RPMI7951 (cell line): ENCODE measurements at places on chromosomes 11 and 22.

DNA sequence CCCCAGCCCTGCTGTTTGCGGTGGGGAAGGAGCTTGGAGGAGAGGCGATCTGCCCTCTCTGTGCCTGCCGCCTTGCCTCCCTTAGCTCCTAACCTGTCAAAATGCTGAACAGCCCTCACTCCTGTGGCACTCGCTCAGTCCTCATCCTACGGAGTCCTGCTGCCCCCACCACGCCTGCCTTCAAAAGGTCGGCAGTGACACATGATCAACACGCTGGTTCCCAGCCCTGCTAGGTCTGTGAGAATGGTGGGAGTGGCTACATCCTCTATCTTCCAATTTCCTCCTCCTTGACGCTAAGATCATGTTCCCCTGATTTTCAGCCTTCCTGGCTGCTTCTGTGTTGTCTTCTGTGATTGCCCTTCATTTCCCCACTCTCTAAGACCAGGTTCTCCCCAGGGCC lies 120.2 kb upstream of the TBCEL start:
- DNase-seq: no peak

DNA sequence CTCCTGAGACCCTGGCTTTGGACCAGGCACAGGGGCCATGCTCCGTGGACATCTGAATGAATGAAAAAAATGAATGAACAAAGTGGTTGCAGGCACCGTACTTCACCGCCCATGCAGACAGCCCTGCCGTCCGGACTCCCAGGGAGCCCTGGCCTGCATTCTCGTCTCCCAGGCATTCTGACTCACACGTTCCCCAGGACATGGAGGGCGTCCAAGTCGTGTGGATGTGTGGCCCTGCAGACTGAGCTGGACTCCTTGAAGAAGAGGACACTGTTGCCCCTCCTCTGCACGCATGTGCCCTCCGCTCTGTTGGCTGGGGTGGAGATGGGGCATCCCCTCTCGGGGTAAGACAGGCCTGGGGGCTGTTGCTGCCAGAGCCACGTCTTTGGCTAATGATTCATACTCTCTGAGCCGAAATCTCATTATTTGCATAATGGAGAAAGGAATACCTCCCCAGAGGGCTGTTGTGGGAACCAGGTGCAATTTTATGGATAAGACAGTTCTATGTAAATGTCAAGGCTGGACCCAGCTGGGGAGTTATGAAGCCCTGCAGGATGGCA lies 49.7 kb downstream of the RTL6 start:
- DNase-seq: peak; percentile 99

DNA sequence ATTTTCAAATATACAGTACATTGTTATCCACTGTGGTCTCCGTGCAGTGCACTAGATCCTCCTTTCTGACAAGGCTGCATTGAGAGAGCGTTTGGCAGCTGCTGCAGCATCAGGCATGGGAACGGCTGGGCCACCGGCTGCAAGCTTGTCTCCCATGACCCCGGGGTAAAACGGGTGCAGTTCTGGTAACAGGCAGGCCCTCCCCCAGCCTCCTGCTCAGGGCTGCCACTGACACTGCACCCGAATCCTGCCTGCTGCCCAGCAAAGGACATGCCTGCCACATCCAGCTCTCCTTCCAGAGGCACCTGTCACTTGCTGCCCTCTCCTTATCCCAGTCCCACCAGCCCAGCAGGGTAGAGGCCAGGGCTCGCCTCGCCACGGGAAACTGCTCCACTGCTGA lies 124.5 kb upstream of the TMEM45B start:
- no peak for DNase-seq

DNA sequence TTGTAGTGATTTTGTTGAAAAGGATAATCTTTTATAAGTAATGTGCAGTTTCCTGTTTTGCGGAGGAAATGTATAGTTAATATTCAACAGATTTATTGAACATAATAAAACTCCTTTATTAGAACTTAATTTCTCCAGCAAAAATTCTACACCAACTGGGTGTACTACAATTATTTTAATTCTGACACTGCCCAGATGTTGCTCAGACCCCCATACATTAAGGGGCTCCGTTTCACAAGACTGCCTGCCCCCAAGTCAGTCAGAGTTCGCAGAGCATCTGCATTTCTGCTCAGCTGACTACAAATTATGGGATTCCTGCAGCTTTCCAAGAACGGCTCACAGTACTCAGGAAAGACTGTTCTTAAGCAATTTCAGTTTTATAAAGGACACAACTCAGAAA lies 6.2 kb downstream of the CEP57 start:
- no peak for DNase-seq

GRCh38 chr22:44371741-44372525 lies 59.2 kb upstream of the SHISAL1 start:
- peak; percentile 24 for DNase-seq

GRCh38 chr22:29434288-29434687 lies 4.1 kb upstream of the RFPL1 start:
- no peak for DNase-seq

DNA sequence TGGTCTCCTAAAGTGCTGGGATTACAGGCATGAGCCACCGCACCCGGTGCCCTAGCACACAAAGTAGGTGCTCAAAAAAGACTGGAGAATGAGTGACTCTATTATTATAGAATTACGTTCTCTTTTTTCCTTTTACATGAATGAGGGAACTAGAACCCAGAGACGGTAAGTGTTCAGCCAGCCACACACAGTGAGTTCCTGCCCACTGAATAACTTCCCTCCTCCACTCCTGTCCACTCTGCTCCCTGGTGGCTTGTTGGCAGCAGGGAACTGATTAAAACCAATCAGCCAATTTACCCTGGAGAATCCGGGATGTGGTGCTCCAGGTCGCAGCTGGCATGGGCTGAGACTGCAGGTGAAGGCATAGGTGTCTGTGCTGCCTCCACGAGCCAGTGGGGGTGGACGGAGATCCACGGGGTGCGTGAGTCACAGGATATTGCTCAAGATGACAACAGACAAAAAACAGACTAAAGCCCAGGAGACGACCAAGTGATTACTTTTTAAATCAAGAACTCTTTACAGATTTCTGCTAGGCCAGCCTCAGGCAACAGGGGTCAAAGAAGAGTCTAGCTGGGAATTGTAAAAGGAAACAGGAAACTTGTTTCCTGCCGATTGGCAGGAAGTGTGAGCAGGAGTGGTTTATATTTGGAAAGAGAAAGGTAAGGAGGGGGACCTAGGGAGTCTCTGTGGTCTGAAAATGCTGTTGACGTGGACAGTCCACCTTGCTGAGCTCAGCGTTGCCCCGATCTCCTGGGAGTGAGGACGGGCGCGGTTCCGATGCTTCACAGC lies 95.2 kb upstream of the TP53I11 start:
- peak; percentile 68 for DNase-seq

DNA sequence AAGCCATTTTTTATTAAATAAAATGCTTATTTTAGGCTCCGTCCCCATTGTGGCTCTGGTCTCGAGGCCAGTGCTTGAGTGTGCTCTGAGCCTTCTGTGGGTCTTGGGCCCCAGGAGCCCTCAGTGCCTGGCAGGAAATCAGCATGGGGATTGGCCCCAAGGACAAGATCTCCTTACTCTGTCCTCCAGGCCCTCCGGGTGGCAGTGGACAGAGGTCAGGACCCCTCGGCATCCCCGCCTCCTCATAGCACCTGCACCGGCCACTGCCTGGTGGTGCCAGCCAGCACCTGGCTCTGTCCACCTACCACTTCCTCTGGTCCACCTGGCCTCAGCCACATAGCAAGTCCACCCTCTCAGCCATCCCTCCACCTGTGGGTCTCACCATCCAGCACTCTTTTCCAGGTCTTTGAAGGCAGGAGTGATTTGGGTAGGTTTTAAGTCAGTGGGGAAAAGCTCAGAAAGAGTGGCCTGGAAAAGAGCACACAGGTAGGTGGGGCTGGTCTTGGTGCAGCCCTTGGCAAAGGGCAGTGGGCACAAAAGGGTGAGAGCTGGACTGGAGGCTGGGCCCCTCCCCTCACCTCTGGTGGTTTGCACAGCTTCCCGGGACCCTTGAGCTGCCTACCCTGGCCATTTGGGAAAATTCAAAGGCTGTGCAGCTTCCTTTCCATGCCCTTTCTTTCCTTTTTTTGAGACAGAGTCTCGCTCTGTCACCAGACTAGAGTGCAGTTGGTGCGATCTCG lies 3.5 kb downstream of the CLDN5 start:
- DNase-seq: no peak

GRCh38 chr11:123507043-123507442 lies 77.0 kb downstream of the GRAMD1B start:
- DNase-seq: no peak

- no peak for DNase-seq
Measured at GRCh38 chr22:50551160-50551752, 5.6 kb downstream of the KLHDC7B start.

DNA sequence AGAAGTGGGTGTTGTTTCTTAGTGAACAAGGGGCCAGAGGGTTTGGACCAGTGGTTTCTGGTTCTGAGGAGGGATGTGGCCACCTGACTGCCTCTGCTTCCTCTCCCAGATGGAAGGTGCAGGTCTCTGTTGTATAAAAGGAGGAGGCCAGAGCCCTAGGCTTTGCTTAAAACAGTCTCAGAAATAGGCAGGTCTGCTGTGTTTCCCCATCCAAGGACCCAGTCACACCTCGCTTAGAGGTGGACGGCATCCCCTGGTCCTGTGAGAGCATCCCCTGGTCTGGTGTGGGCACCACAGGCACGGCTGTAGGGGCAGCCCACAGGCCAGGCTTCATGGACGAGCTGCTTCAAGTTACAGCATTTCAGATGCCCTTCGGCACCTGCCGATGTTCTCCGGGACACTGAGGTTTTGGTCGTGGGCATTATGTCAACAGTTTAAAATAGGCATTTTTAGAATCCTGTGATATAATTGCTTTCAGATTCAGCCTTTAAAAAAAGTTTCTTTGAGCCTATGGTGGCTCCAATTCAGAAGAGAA lies 45.7 kb upstream of the SHANK2 start:
- no peak for DNase-seq

- DNase-seq: no peak
Measured at GRCh38 chr11:68375766-68376165, 63.4 kb downstream of the LRP5 start.

DNA sequence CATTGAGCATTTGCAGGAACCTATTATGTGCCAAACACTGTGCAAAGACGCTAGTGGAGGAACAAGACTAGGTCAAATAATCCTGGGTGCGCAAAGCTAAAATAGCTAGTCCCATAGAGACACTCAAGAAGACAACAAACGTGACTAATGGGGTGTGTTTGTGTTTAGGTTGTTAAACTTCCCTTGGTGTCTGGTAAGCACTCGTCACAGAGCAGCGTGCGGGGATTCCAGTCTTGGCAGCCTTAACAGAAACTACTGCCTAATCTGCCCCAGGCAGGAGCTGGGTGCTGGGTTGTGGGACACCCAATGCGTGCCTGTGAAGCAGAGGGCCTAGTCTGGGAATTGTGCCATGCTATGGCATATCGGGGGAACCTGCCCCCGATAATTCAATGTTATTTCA lies 10.8 kb upstream of the CALCB start:
- no peak for DNase-seq

- no peak for DNase-seq
Measured at GRCh38 chr22:43134553-43134952, 8.6 kb downstream of the MCAT start.

DNA sequence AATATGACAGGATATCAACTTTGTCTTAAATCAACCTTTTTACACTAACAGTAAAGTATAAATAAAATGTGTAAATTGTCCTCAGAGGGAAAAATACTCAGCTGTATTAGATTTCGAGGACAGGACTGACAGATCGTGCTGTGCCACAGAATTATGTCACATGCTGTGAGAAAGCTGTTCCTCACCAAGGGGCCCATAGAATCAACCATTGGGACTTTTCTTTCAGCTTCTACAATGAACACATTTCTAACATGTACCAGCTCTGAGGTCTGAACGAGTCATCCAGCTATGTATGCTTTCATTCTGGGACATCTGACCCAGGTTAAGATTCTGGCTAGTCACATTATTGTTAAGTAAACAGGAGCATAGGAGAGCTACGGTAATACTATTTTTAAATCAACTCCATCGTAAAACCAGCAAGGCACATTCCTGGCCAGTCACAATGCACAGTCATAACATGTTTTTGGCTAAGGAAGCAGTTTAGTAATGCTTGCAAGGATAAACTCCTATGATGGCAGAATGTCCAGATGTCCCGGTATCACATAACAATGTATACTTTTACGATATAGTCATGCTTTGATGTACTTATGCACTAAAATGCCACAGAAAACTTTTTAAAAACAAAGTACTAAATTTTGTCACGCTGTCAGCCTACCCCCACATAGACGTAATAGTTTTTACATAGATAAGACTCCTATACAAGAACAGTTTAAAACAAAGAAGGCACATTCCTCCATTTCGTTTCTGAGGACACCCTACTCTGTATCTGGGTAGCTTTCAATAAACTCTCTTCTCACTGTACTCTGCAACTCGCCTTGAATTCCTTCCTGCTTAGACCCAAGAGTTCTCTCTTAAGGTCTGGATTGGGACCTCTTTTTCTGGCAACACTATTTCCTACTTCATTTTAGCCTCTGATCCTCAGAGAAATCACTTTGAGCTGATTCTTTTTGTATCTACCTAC lies 27.4 kb downstream of the ZNF214 start:
- peak; percentile 60 for DNase-seq

DNA sequence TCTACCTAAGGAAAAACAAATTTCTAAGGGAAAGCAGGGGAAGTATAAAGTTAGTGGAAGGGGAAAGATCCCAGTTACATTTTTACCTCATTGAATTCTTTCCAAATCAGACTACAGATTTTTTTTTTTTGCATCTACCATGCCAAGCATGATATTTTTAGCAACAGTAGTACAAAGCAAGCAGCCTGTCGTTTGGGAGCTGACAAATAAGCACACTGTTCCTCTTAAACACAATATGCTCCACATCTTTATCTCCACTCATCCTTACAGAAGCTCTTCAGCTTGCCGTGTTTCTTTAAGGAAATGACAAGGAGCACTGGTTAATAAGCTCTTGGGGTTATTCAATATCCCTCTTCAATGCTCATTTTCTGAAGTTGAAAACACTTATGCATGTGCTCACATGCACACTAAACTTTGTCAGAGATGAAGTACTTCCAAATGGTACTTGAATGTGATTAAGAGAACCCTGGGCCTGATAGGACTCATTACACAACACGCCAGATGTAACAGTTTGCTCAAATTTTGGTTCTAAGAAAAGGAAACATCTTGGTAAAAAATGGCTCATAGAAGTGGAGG lies 53.8 kb downstream of the PAX6 start:
- no peak for DNase-seq

- no peak for DNase-seq
Measured at GRCh38 chr22:34116126-34116525, 195.8 kb upstream of the LARGE1 start.

GRCh38 chr22:20636075-20636812 lies 128.8 kb downstream of the MED15 start:
- no peak for DNase-seq

- DNase-seq: no peak
Measured at GRCh38 chr22:46937185-46937584, 174.7 kb downstream of the TBC1D22A start.

DNA sequence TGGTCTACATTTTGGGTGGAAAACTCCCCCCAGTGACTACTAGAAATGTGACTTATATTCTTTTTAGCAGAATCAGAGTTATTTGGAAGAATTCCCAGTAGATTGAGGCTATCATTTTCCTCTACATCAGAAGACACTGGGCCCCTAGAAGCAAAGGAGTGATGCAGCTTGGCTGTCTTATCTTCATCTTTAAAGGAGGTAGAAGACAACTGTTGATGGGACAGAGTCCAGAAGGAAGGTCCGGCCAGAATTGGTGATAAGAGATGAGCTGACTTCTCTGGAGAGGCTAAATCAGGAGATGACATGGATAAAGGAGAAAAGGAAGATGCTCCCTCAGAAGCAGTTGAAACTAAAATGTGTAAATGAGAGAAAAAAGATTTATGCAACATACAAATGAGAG lies 149.6 kb downstream of the ENTHD1 start:
- DNase-seq: no peak
